ENCODE measurements at places on chromosomes 4 and X.

DNA sequence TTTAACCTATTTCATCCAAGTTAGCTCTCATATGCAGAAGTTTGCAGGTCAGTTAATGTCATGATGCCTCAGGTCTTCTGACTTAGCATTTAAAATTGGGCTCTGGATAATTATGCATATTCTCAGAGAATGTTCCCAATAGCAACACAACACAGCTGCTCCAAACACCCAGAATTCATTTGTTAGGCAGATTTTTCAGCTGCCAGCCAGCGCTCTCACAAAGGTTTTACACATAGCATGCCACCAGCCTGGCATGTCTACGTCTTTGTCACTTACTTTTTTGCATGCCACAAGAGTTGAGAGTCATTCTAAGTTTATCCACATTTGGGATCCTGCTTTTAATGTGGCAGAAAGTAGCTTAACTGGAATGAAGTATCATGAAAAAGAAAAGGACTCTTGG lies 84.8 kb downstream of the LIMCH1 start:
- DNase-seq, result no peak

DNA sequence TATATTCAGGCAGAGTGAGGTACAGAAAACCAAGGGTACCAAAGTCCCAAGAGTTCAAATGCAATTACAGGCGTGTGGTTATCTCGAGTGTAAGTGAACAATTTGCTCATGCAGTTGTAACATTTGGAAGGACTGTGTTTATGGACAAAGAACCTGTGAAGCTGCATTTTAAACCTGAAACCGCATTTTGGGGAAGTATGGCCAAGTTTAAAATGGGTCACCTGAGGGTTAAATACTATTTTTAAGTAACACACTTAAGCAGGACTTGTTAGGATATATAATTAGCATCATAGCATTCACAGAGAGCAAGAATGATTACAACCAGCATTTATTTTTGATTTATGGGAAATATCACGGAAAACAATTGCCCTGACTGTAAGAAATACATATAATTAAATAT lies 79.1 kb upstream of the LCORL start:
- no peak for DNase-seq

DNA sequence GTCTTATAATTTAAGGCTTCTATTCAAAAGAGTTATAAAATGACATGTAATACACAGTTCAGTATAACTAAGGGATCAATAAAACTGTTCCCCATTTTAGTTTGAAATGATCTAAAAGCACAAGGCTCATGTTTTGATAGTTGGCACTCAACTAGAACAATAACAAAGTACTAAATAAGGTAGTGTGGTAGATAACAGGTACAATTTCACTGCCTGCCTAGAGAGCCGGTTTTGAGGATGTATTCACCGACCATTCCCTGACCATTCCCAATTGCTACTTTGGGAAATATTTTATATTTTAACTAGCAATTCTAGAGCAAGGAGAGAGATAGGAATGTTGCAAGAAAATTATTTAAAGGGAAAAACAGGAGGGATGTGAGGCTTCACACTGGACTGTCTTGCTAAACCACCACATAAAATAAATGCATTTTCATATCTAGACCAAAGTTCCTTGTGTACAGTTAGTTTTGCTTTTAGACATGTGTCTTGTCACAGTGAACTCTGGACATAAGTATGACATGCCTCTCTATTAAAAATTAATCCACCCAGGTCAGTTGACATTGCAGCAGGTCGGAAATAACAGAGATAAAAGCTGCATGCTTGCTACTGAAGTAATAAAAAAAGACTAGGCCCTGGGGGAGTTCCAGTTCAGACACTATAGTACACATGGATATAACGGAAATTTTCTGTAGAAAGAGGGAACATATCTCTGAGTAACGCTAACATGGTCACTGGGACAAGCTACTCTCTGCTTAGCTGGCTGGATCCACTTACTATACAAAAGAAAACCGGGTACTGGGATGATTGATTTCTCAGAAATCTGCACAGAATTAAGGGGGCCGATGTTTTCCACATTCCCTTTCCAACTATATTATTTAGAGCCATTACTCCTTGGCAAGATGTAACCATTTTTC lies 56.3 kb upstream of the NAP1L5 start:
- no peak for DNase-seq

GRCh38 chr4:13836946-13837912 lies 209.7 kb upstream of the BOD1L1 start:
- no peak for DNase-seq

- DNase-seq, result no peak
Measured at GRCh38 chrX:50536955-50537354, 66.3 kb upstream of the DGKK start.

DNA sequence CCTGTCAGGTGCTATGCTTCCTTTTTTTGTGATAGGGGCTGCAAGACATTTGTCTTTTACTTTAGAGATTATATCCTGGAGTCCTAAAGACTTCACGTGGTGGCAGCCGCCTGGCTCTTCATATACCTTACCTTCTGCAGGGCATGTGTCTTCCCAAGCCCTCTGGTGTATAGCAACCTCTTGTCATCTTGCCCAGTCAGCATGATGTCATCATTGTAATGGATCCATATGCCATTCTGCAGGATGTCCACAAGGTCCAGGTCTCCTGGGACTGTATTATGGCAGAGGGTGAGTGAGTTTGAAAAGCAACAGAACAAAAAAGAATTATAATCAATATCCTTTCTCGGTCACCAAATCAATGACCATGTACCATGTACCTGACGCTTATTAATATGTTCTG lies 82.2 kb upstream of the SCOC start:
- DNase-seq, result no peak

DNA sequence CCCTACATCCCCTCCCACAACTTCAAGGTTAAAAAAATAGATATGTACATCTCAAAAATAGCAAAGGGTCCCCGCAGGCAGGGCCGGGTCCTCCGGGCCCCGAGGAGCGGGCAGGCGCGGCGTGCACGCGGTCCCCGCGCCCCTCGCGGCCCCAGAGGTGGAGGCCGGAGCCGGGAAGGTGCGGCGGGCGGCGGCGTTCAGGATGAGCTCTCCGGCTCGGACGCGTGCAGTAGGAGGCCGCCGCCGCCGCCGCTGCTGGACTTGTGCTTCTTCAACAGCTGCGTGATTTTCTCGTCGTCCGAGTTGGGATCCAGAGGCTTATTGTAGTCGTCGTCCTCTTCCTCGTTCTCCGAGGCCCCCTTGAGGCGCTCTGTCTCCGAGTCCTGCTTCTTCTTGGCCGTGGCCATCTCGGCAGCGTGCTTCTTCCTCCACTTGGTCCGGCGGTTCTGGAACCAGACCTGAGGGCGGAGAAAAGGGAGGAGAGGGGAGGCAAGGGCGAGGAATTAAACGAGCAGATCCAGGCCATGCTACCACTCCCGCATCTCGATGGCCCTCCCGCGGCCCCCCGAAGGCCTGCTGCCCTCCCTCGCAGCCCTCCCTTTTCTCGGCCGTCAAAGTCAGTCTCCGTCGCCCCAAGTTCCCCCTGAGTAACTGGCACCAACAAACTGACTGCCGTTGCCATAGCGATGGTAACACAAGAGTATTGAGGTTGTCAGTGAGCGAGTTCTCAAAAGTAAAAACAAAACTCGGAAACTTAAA lies 5.8 kb downstream of the NKX6-1 start:
- DNase-seq, result no peak

DNA sequence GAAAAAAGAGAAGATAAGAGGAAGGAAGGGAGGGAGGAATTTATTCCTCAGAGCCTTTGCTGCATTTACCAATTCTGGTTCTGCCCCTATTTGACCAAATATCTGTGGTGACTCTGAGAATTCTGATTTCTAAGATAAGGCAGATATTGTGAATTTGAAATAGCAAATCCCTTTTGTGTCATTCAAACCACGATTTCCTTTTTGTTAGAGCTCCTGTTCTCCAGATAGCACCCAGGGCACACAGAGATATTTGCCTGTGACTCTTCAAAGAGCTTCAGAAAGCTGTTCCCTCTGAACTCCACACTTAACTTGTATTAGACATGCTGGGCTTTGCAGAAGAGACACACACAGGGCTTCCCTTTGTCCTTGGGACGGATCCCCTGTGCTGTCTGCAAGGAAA lies 272.2 kb downstream of the DHRSX start:
- DNase-seq, result no peak

DNA sequence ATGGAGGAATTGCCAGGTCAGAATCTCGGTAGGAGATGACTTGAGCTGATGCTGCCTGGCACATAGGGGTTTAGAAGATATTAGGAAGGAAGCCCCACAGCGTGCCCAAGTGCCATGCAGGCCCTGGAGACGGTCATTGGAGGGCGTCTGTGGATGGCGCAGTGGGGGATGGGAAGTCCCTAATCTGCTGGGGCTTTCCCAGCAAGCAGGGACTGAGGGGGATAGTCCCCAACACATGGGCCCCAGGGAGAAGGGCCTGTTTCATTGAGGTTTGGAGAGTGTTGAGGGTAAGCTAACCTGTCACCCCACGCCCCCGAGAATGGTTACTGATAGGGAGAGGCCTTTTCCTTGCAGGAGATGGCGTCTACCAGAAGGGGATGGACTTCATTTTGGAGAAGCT lies 7.8 kb downstream of the TAFAZZIN start:
- no peak for DNase-seq

- DNase-seq, result no peak
Measured at GRCh38 chr4:174521800-174522182, 497 bp downstream of the HPGD start.

DNA sequence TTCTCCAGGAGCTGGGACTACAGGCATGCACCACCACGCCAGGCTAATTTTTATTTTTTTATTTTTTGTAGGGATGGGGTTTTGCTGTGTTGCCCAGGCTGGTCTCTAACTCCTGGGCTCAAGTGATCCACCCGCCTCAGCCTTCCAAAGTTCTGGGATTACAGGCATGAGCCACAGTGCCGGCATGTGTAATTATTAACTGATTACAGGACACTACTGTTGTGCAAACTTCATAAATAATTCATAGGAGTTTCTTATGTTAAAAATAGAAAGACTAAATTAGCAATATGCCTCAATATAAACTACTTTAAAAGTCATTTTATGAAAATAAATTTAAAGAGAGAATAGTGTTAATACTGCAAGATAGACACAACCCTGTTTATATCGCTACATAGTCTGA lies 221.9 kb downstream of the SNCA start:
- no peak for DNase-seq

- no peak for DNase-seq
Measured at GRCh38 chr4:168273838-168274237, 44.7 kb downstream of the DDX60 start.

DNA sequence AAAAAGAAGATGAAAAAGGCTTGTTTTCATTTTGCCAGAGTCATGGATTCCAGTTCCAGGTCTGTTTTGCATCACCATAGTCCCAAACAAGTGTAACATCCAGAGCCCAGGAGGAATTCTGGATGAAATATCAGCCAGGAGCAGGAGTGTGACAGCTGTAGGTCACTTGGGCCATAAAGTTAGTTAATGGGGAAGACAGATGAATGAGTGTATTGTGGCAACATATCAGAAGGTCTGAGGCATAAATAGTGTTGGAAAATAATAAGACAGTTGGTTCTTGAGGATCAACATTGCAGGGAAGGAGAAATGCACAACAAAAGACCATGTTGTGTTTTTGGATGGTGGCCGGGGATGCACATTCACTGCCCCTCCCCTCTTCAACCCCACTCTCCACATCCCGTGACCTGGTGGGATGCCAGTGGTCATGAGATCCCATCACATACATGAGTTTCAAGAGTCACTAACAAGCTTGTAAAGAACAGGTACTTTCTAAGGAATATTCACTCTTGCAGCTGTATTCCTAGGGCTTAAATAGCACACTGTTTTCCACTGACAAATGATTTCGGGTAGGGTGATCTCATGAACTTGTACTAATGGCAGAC lies 83.1 kb upstream of the IGFBP7 start:
- DNase-seq, result no peak

DNA sequence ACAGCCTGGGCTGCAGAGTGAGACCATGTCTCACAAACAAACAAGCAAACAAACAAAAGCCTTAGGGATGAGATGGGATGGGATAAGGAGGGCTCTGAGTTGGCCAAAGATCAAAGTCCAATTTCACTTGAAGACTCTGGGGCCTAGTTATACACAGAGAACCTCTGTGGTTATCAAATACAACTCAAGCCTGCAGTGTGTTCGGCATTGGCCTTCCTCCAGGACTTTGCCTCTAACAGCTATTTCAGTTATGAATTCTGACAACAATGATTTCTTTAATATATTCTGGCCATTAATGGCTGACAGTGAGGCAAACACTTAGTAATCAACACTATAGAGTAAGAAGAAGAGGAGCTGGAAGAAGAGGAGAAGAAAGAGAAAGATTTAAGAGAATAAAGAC lies 171.1 kb downstream of the PDGFRA start:
- no peak for DNase-seq

DNA sequence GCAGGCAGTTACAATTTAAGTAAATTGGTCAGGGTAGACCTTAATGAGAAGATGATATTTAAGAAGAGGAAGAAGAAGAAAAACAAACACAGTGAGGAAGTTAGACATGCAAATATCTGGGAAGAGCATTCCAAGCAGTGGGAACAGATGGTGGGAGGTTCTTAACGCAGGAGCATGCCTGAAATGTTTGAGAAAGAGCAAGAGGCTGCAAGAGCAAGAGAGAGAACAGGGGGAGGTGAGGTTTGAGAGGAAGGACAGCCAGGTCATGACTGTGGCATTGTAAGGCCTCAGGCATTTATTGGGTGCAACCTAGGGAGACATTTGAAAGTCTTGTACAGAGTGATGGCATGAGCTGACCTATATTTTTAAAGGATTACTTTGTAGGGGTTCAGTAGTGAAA lies 136.0 kb downstream of the UGT8 start:
- DNase-seq, result no peak

DNA sequence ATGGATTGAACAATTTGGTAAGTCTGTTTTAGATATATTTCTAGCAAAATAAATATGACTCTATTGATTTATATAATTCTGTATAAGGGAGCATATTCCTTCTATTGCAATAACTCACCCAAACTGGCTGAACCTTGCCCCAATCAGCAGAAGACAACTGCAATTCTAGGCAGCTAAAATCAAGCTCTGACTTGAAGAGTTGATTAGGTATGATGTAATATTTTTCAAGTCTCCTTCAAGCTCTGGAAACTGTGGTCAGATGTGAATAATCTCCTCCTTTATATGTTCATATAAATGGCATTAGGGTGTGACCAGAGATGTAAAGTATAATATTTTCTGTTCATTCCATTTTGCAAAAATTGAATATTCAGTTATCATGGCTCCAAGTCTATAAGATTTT lies 8.2 kb downstream of the RASSF6 start:
- no peak for DNase-seq

GRCh38 chr4:79611026-79611425 lies 203.0 kb upstream of the GK2 start:
- DNase-seq, result no peak

- DNase-seq, result no peak
Measured at GRCh38 chr4:144645102-144645630, 790 bp upstream of the HHIP start.

DNA sequence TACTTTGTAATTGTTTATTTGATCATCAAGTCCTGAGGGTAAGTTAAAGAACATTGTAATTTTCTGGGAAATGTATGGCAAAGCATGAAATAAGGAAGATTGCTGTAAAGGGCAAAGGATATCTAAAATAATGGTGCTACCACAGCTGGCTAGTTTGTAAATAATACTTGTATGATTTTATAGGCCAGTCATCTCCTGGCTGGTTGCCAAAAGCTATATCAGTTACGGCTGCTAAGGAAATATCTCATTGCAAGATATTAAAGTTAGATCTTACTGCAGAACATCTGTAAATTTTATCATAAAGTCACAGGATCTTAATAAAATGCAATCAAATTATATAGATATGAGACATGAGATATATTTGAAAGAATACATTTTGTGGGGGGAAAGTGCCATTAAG lies 150.8 kb upstream of the CXCL13 start:
- no peak for DNase-seq

GRCh38 chr4:3254302-3255131 lies 5.6 kb downstream of the MSANTD1 start:
- no peak for DNase-seq
